Fibroblast of skin of left quadriceps (primary cell): ENCODE measurements at places on chromosomes 13 and 19.

- no peak for DNase-seq
Observed at GRCh38 chr19:38597075-38597474, 20.7 kb downstream of the MAP4K1 start.

DNA sequence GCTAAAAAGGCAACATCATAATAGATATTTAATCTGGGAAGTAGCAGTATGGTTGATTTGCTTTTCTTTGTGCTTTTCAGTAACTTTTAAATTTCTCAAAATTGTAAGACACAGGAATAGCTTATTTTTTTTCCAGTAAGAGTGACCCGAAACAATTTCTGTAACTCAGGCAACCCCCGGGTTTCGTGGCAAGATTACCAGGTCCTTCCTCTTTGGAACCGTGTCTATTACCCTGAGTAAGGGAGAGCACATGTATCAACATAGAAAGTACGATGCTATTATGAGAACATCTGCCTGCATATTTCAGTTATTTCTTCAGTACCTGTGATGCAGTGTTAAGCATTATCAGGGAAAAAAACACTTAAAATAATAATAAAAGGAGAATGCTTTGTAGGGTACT, 64.1 kb downstream of the DOCK9 start:
- DNase-seq = no peak

GRCh38 chr19:40682431-40682964, 8.0 kb downstream of the NUMBL start:
- DNase-seq = no peak

GRCh38 chr13:112606109-112607001, 18.4 kb upstream of the TUBGCP3 start:
- DNase-seq = peak; percentile 66

GRCh38 chr19:8041531-8041931, 11.0 kb upstream of the CCL25 start:
- no peak for DNase-seq

DNA sequence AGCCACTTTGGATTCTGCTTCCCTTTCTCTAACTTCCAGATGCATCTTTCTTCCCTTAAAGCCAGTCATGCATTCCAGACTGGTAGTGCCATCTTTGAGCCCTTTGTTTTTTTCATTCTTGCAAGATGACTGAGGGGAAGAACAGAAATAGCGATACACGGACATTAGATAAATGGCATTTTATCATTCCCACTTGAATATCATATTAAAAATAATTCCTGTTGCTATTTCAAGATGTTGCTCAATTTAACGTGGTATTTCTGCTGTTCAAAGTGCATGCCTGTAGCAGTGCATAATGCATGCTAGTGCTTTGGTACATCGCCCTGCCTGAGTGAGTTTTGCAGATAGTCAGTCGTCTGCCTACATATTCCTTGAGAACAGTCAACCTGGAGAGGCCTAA, 140.6 kb upstream of the FRY start:
- no peak for DNase-seq

- no peak for DNase-seq
Observed at GRCh38 chr13:36913463-36913862, 6.6 kb downstream of the SMAD9 start.
